ENCODE measurements at places on chromosomes 3 and 15.
A peak's percentile ranks its signal among the peaks of the same experiment; 100 is the strongest.

- DNase-seq = no peak
These were observed 38.5 kb upstream of the TFRC start for GRCh38 chr3:196120291-196120951.

DNA sequence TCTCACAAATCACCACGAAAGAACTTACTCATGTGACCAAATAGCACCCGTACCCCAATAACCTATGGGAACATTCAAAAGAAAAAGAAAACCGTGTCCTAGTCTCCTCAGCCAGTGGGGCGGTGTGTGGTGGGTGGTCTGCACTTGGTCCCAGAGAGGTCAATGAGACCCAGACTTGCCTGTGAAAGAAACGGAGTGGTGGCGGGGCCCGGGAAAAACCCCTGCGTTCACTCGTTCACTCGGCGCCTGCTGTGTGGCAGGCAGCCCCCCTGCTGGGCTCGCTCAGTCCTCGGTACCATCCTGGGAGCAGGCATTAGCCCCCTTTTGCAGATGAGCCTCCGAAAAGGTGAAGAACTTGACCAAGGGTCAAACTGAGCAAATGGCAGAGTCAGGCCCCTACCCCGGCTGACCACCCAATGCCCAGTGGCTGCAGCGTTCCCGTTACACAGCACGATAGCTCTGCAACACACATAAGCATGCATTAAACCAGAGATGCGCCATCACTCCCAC is 36.0 kb downstream of the ZDHHC19 start:
- DNase-seq = no peak

GRCh38 chr3:185444329-185444728 is 54.5 kb downstream of the TMEM41A start:
- DNase-seq = no peak

DNA sequence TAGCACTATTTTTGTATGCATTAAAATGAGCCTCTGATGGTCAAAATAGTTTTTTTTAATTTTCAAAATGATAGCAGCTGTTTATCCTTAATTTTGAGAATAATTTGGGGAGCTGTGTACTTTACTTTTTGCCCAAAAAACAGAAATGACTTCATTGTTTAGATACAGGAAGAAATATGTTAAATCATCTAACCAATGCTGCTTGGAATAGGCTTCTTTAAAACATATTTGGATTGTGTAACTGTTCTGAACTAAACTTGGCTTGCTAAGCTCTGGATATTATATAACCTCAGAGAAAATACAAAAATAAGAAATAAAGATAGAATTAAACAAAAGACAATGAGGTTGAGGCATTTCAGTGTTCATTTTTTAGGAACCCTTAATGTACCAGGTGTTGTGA is 119.3 kb downstream of the SERPINI1 start:
- DNase-seq = no peak

DNA sequence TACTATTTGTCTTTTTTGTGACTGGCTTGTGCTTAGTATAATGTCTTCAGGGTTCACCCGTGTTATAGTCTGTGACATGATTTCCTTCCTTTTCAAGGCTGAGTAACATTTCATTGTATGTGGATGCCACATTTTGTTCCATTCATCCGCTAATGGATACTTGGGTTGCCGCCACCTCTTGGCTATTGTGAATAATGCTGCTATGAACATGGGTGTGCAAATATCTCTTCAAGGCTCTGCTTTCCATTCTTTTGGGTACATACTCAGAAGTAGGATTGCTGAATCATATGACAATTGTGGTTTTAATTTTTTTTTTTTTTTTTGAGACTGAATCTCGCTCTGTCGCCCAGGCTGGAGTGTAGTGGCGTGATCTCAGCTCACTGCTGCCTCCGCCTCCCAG is 15.4 kb downstream of the CRTC3 start:
- no peak for DNase-seq

DNA sequence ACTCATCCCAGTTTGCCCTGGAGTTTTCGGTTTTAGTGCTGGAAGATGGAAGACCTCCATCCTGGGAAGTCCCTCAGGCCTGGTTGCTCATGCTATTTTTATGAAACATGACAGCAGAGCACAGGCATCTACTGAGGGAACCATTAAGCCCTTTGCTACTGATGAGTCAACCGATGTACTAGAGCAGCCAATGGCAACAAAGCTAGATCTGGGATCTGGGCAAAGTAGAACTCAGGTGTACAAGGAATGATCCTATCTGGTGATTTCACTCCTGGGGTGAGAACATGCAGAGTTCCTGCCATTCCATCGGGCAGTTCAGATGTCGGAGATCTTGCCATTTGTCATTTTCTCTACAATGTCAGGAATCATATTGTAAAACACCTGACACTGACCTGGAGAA is 166.2 kb upstream of the NSMCE3 start:
- no peak for DNase-seq

GRCh38 chr3:38164643-38164951 is 740 bp upstream of the OXSR1 start:
- DNase-seq = no peak

GRCh38 chr15:31158858-31159569 is 57.5 kb upstream of the TRPM1 start:
- no peak for DNase-seq

DNA sequence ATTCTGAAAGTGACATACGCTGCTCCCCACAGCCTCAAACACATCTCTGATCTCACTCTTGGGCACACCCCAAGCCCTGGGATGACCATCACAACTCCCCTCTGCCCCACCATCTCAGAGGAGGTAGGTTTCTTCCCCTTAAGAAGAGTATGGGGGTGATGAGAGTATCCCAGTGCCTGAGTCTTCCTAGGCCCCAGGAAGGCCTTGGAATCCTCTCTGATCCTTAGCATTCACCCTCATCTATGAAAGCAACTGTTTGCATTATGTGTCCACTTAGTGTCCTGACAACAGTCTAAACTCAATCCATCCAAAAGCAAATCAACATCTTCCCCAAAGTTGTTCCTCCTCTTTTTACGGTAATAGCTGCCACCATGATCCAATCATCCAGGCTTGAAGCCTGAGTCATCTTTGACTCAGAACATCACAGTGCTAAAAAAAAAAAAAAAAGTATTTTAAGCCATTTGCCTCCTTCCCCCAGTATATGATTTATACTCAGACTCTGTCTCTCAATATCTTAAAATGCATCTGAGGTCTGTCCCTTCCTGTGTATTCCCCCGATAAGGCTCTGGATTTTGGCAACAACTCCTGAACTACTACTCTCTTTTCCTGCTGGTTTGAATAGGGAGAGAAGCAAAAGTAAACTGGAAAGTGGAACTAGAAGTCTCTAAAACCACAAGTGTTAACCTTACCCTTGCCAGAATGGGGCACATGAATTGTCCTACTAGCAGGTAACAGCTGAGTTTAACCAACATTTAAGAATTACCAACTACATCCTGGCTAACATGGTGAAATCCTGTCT is 22.5 kb downstream of the POPDC2 start:
- DNase-seq = no peak

- DNase-seq = peak; percentile 83
These were observed at the start of gene SENP7 for GRCh38 chr3:101512646-101513418. Gene SENP7, minus strand, starts transcription at chr3:101513212. Its CDS starts 82 bp downstream, at chr3:101513130.

- DNase-seq = no peak
These were observed 184.2 kb upstream of the STAC start for GRCh38 chr3:36196058-36196457.

DNA sequence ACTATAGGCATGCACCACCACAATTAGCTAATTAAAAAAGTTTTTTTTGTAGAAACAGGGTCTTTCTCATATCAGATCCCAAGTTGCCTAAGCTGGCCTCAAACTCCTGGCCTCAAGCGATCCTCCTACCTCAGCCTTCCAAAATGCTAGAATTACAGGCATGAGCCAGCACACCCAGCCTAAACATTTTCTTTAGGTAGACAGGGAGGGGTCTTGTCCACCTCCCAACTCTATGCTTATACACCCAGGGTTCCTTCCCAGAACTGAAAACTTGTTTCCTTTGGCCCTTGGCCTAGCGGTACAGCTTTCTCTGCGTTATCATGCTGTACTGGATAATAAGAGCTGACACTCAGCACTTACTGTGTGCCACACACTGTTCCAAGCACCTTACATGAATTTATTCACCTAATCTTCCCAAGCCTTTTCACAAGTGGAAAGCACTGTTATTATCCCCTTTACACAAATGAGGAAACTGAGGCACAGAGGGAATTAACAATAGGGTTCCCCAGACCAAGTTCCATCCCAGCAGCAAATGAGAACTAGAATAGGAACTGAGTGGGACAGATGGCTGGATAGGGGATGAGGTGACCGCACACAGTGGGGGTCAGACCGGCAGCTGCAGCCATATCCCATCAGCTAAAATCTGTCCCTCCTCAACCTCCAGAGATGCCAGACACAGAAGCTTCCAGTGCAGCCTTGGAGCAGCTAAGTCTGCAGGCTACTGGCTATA is 150.8 kb downstream of the MEGF11 start:
- DNase-seq = no peak

- DNase-seq = no peak
These were observed 60.5 kb downstream of the TLE3 start for GRCh38 chr15:70037292-70037640.

GRCh38 chr15:50411870-50412269 is 12.3 kb upstream of the USP8 start:
- no peak for DNase-seq

DNA sequence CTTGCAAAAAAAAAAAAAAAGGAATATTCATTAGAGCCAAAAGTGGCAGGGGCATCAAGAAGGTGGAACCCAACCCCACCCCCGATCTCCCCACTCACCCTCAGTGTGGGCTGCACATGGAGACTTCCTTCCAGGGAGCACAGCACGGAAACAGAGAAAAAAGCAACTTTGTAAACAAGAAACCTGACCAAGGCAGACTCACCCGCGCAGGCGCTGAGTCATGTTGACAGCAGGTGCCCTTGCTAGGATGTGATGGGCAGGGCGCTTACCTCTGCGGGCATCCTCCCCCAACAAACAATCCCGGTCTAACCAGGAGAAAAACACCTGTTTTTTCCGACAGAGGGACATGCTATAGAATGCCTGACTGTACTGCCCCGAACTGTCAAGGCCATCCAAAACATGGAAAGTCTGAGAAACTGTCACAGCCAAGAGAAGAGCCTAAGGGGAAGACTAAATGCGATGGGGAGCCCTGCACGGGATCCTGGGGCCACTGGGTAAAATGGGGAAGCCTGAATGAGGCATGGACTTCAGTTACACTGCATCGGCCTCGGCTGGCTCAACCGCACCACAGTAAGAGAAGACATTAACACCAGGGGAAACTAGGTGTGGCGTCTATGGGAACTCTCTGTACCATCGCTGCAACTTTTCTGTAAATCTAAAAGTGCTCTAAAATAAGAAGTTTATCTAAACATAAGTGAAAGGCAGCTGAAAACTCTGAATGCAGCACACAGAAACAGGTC is 66.7 kb upstream of the GATA2 start:
- DNase-seq = no peak

- no peak for DNase-seq
These were observed 79.7 kb downstream of the SEC22A start for GRCh38 chr3:123281406-123281805.

GRCh38 chr3:122913539-122914100 is 113.9 kb downstream of the SEMA5B start:
- no peak for DNase-seq

- DNase-seq = no peak
These were observed 331.4 kb upstream of the CCDC54 start for GRCh38 chr3:107045791-107046190.

DNA sequence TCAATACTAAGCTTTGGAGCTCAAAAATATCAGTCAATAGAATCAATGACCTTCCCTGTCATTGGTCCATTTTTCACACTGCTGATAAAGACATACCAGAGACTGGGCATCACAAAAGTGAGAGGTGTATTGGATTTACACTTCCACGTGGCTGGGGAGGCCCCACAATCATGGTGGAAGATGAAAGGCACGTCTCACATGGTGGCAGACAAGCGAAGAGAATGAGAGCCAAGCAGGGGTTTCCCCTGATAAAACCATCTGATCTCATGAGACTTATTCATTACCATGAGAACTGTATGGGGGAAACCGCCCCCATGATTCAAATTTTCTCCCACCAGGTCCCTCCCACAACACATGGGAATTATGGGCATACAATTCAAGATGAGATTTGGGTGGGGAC is 81.9 kb downstream of the ANXA2 start:
- DNase-seq = no peak

DNA sequence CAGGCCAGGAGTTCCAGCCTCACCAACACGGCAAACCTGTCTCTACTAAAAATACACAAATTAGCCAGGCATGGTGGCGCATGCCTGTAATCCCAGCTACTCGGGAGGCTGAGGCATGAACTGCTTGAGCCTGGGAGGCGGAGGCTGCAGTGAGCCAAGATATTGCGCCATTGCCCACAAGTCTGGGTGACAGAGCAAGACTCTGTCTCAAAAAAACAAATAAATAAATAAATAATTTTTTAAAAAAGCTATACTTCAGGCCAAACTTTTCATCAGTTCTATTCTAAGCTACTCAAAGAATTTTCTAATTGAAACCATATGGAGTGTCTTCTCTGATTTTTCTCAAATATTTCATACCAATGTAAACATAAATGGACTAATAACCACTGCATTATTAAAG is 43.5 kb downstream of the PHC3 start:
- DNase-seq = no peak

DNA sequence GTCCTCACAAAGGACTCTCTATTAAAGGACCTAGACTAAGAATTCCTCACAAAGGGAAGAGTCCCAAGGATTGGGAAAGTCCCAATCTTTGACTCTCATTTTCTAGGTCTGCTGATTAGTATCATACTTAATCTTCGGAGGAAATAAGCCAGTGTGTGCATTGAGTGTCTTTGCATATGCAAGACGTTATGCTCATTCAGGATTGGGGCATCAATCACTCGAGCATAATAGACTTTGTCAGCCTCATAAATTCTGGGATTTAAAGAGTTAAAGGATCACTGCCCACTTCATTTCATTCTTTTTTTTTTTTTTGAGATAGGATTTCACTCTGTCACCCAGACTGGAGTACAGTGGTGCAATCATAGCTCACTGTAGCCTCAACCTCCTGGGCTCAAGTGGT is 154.3 kb downstream of the RBPMS2 start:
- DNase-seq = no peak

DNA sequence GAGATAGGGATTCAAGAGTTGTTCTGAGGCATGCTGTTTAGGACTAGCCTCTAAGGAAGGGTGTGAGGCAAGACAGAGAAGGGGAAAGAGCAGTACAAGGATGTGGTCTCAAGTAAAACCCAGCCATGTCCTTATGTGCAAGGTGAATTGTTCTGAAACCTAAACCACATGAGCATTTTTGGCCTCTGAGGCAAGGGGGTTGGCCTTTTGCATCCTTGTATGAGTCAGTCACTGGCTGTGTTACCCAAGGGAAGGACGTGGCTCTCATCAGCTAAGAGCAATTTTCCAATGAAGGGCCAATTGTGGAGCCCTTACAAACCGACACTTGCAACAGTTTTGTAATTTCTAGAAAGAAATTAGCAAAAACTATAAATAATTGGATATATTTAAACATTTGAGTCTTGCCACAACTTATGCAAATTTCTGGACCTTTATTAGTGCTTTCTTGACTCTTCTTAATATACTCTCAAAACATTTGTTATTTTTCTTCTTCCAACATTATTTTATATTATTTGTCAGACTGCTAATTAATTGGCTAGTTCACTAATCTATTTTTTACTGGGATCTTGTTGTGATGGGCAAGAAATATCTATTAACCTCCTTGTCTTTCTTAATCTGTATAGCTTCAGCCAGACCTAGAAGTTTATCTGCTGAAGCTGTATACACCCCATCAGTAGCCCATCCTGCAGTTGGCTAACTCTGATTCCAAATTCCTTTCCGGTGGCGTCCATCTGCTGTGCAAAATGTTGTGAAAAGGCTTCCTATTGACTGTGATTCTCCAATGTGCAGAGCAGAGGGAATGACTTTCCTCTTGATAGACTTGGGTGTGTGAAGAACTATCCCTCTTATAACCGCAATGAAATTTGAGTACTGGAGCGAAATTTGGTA is 97.7 kb upstream of the P2RY1 start:
- DNase-seq = no peak

- no peak for DNase-seq
These were observed 146.9 kb downstream of the CD47 start for GRCh38 chr3:107943786-107944523.
